ACHN (cell line): ENCODE measurements at places on chromosomes 2 and 18.

GRCh38 chr2:64742678-64743077, 89.0 kb upstream of the SERTAD2 start:
- no peak for DNase-seq

DNA sequence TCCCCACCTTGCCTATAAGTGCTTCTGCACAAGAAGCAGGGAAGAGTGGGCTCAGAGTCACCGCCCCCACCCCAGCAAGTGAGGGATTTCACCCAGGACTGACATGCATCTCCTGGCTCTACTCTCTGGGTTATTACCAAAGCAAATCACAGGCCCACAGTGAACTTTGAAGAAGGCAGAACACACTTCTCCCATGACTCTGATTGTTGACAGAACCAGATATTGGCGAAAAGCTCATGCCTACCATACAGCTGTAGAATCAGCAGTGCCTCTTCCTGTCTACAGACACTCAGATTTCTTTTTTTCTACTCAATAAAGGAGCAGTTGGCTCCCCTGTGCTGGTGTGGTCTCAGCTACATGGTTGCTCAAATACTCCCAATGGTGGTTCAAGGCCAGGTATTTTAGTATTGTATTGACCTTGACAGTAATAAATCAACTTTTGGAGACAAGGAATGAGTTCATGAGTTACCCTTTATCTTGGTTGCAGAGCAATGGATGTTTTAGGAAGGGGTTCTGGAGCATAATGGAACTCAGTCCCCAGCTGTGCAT, 512.9 kb upstream of the ID2 start:
- no peak for DNase-seq

DNA sequence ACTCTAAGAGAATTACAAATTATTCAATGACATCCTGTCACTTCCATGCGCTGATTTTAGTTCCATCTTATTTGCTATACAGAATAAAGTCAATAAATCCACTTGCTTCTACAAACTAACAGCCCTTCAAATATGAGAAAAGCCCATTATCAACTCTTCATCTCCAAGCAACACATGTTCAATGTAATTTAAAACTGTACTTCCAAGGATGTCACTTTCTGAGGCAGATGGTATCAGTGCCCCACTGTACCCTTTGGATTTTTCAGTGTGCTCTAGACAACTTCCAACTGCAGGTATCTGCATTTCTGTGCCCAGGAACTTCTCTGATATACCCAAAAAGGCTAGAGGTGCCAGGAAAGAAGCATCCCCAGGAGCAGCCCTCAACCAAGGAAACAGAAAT, 87.6 kb downstream of the SMAD2 start:
- DNase-seq = no peak

- no peak for DNase-seq
Measured at GRCh38 chr2:201366146-201366545, 9.0 kb upstream of the FLACC1 start.

GRCh38 chr2:74079522-74080341, 68.0 kb downstream of the BOLA3 start:
- no peak for DNase-seq

- no peak for DNase-seq
Measured at GRCh38 chr2:109285244-109285651, 156.2 kb downstream of the SH3RF3 start.

GRCh38 chr18:6943143-6943542, 174.5 kb downstream of the LAMA1 start:
- DNase-seq = no peak

- DNase-seq = no peak
Measured at GRCh38 chr2:98085649-98086048, 1.3 kb upstream of the VWA3B start.

DNA sequence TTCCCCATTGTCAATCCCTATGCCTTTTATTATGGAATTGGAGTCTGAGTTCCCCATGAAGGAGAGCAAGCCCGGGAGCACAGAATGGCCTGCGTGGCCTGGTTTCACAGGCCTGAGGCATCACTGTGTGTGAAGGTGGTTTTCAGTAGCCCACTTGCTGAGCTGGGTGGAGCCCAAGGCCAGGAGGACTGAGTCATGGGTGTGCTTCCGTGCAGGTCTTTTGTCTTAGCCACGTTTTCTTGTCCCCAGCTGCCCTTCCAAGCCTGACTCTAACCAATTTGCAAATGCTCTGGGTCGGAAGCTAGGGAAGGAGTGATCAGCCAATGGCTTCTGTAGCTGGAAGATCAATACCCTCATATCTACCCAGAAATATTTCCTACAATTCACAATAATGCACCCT, 119.2 kb downstream of the MAPK4 start:
- no peak for DNase-seq

- DNase-seq = no peak
Measured at GRCh38 chr2:47249157-47249900, 94.2 kb upstream of the STPG4 start.

- no peak for DNase-seq
Measured at GRCh38 chr2:37553411-37554154, 117.9 kb downstream of the CDC42EP3 start.

DNA sequence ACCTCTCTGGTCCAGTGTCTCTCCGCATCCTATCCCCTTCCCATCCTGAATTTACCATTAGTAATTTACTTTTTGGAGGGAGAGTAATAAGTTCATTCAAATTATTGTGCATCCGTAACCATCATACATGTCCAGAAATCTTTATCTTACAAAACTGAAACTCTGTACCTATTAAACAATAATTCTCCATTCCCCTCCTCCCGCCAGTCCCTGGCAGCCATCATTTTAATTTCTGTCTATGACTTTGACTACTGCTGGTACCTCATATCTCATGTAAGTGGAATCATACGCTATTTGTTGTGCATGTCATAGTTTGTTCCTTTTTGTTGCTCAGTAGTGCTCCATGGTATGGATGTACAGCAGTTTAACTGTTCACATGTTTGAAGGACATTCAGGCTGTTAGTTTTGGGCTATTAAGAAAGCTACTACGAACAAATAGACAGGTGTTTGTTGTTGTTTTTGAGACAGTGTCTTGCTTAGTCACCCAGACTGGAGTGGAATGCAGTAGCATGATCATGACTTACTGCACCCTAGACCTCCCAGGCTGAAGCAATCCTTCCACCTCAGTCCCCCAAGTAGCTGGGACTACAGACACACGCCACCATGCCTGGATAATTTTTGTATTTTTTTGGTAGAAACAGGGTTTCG, 2.0 kb downstream of the LIMS1 start:
- peak; percentile 33 for DNase-seq
